Activated B cell treated with CpG ODN at 0.5 μM for 24 hours (primary cell): ENCODE measurements at places on chromosomes 5 and 9.

GRCh38 chr5:66239034-66239433, 94.9 kb downstream of the SREK1 start:
- no peak for DNase-seq

DNA sequence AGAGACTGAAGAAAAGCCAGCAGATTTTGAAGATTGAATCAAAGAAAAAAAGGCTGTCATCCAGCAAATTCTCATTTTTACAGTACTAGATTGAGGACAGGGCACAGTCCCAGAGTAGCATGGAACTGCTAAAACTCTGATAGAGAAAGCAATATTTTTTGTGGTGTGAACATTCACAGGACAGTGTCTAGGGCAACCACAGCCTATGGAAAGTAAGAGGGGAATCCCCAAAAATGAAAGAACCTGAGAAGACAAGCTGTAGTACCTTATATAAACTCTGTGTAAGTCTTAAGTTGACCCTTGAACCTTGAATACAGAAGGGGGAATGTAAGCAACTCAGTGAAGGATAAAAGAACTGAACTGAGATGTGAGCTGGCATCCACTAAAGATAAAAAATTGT, 540.3 kb downstream of the HINT1 start:
- DNase-seq = no peak

DNA sequence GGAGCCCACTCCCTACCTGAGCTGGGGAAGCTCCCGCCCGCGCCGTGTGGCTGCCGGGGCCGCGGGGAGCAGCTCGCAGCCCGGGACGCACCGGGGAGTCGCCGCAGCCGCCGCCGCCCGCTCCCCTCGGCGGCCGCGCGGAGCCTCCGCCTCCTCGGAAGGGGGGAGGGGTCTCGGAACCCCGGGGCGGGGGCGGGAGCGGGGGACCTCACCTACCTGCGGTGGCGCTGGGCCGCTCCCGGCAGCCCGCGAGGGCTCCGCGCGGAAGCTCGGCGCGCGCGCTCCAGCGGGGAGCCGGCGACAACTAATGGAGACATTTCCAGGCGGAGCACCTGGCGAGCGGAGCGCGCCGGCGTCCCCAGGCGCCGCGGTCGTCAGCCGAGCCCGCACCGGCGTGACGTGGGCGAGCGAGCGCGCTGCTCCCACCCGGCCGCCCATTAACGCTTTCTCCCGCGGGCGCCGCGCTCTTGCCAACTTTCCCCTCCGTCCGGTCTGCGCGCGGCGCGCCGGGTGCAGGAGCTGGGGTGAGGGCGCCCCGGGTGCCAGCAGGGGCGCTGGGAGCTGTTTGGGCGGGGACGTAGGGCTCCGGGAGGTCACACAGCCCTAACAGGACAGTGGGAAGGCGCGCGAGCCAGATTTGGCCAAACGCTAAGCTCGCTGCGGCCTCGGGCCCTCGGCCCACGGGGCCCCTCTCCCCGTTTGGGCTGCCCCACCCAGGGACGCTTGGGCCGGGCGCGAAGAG, 4.3 kb upstream of the IRX4 start:
- no peak for DNase-seq

- DNase-seq = no peak
Measured at GRCh38 chr5:150665044-150665443, 4.0 kb downstream of the MYOZ3 start.

GRCh38 chr5:103565719-103566118, 3.1 kb upstream of the NUDT12 start:
- no peak for DNase-seq

GRCh38 chr5:33167541-33167940, 273.2 kb upstream of the TARS1 start:
- no peak for DNase-seq
